Left ventricle myocardium inferior (tissue), 1 donor: ENCODE measurements at places on chromosomes 1 and 21. TPM values are rescaled to one million over a fixed set of nuclear protein-coding genes. Genes with fewer than 3 reads are reported as not detected.

- DNase-seq: no peak
These were observed 14.1 kb downstream of the DDAH1 start for GRCh38 chr1:85450832-85451231.

CATSPER4 gene
- total RNA-seq: not detected

DNA sequence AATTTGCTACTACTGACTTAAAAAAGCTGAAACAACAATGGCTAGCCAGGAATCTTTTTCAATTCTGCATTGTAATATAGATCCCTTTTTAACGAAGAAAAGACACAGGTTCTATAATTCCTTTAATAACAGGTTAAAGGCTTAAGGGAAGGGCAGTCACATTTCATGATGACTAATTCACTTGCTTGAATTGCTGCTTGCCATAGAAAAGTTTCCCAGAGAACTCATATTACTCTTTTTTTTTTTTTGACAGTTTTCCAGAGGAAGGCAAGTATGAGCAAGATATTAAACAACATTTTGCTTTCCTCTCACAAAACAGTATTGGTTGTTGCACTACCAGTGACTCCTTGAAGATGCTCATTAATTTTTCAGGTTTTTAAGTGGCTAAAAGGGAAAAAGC lies 60.9 kb downstream of the IL23R start:
- DNase-seq: no peak

ITSN1 gene
- 41.9 TPM for total RNA-seq

VAMP4 gene
- total RNA-seq: 8.1 TPM
